Stimulated activated CD4-positive, alpha-beta T cell treated with anti-CD3 and anti-CD28 coated beads, Interleukin-4, amount 100 ng/mL, for 48 hours (primary cell): ENCODE measurements at places on chromosomes 5 and 9.

- no peak for DNase-seq
These were observed 8.4 kb downstream of the SEMA6A start for GRCh38 chr5:116566251-116566650.

DNA sequence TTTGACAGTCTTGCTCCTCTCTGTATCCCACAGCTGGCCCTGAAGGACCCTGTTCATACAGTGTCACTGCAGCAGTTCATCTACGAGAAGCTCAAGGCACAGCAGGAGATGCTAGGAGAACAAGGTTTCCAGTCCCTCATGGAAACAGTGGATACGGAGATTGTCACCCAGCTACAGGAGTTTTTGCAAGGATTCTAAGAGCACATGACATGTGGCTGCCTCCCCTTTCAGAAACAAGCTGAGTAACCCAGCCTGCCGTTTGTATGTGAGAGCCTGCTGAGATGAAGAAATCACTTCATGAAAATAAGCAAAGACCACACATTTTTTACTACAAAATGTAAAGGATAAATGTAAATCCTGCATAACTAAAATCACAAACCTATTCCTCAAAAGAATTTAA is 48.5 kb downstream of the LRRC70 start:
- DNase-seq = no peak

- no peak for DNase-seq
These were observed 101.8 kb downstream of the BOD1 start for GRCh38 chr5:173514661-173515060.

DNA sequence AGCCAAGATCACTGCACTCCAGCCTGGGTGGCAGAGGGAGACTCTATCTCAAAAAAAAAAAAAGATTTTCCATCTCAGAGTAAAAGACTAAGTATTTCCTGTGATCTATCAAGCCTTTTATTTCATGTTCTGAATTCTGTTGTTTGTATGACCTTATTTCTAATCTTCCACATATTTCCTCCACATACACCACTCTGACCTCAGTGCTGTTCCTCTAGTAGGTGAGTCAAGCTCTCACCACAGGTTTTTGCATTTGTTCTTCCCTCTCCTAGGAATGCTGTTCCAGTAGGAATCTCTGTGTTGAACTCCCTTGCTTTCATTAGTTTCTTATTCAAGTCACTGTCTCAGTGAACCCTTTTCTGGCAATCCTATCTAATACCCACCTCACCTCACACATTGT is 68.1 kb downstream of the INVS start:
- DNase-seq = no peak

- DNase-seq = no peak
These were observed 25.4 kb upstream of the SNX18 start for GRCh38 chr5:54492178-54492577.

GRCh38 chr5:151162776-151163175 is 5.2 kb upstream of the ANXA6 start:
- no peak for DNase-seq

DNA sequence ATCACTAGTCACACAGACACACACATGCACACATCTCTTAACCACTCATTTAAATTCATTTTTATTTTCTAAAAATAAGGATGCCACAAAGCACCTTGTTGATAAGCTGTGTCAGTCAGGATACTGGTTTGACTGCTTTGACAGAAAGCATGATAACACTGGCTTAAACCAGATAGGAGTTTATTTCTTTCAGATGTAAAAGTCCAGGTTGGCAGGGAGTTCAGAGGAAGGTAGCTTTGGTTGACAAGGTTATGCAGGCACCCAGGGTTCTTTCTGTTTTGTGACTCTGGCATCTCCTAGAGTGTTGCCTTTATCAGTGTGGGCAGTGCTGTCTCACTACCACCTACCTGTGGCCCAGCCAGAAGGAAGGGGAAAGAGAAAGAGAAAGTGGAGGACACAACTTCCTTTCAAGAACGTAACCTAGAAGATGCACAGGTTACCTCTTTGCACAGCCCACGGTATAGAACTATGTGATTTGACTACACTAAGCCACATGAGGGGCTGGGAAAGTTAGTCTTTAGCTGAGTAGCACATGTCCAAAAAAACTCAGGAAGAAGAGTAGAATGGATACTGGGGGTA is 334.7 kb downstream of the OSTF1 start:
- no peak for DNase-seq

- DNase-seq = no peak
These were observed 13.6 kb upstream of the PALM2AKAP2 start for GRCh38 chr9:109766351-109766750.

DNA sequence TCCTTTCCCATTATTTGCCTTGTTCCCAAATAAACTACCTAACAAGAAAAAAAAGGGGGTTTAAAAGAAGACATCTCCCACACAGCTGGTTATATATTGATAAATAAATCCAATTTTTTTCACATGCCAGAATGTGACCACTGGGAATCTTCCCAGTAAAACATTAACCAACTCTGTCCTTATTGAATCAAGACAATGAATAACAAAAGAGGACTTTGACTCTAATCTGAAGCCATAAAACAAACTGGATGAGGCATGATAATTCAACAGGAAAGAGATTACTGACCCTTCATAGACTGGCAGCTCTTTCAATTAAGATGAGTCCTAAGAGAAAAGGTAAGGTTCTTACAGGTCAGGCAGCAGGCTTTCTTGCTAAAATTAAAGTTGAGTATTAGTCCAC is 165.8 kb upstream of the CDH6 start:
- DNase-seq = no peak

DNA sequence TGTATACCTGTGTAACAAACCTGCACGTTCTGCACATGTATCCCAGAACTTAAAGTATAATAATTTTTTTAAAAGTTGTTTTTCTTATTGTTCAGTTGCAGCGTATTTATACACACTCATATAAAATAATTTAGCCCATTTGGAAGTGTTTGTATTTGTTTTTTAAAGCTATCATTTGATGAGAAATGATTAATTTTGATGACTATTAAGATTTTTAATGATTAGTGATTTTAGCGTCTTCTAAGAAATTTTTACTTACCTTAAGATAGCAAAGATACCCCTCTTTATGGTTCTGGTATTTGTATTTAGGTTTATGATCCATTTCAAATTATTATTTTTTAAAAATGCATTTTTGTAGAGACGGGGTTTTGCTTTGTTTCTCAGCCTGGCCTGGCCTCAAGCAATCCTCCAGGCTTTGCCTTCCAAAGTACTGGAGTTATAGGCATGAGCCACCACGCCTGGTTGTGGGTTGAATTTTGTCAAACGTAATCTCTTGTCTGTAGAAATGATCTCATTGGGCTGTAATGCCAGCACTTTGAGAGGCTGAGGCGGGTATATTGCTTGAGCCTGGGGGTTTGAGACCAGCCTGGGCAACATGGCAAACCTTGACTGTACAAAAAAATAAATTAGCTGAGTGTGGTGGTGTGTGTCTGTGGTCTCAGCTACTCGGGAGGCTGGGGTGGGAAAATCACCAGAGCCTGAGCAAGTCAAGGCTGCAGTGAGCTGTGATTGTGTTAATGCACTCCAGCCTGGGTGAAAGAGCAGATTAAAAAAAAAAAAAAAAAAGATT is 26.9 kb downstream of the CSNK1G3 start:
- DNase-seq = no peak

DNA sequence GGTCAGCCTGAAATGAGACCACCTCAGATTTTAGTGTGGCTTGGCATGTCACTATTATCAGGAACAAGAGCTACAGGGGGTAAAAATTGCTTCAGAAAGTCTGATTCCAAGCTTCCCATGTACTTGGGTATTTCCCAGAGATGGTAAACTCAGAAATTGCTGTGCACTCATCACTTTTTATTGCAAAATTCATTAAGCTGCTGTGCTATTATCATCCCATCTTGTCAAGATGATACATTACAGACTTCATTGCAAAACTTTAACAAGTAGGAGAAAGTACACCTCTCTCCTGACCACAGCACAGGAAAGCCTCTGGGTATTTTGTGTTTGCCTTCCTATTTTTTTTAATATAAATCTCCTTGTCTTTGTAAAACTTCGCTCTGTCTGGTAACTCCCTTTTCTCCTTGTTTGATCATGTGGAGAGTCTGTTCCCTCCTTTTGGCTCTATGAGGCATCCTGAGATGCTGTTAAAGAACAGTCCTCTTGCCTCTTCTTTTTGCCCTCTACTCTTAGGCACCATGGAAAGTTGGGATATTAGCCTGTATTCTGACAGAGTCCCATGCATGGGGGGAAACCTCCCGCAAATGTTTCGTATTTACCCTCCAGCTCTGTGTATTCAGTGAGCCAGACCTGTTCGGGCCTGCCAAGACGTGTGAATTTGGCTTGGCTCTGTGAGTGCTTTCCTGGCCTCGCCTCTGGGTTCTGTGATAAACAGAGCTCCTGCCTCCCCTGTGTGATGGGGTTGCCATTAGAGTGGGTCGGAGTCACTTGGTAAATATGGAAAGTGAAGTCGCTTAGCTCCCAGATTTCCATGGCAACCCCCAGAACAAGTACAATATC is 260.7 kb downstream of the NR3C1 start:
- no peak for DNase-seq

GRCh38 chr9:83197591-83197990 is 134.6 kb upstream of the RASEF start:
- no peak for DNase-seq

GRCh38 chr5:178284093-178284675 is 51.6 kb upstream of the PHYKPL start:
- DNase-seq = no peak

DNA sequence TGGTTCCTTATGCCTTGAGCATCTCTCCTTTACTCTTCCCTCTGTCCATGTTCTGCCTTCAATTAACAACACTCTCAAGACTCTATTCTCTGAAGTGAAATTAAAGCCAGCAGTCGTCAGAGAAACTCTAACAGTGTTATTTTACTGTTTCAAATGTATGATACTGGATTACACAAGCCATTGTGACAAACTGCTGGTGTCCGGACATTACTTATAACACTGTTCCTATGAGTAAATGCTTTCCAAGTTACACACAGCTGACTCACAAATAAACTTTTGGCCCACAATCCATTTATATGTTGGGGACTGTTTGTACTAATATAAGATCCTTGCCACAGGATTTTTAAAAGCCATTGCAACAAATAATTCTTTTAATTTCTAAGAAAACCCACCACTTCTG is 63.2 kb upstream of the GHR start:
- DNase-seq = no peak

DNA sequence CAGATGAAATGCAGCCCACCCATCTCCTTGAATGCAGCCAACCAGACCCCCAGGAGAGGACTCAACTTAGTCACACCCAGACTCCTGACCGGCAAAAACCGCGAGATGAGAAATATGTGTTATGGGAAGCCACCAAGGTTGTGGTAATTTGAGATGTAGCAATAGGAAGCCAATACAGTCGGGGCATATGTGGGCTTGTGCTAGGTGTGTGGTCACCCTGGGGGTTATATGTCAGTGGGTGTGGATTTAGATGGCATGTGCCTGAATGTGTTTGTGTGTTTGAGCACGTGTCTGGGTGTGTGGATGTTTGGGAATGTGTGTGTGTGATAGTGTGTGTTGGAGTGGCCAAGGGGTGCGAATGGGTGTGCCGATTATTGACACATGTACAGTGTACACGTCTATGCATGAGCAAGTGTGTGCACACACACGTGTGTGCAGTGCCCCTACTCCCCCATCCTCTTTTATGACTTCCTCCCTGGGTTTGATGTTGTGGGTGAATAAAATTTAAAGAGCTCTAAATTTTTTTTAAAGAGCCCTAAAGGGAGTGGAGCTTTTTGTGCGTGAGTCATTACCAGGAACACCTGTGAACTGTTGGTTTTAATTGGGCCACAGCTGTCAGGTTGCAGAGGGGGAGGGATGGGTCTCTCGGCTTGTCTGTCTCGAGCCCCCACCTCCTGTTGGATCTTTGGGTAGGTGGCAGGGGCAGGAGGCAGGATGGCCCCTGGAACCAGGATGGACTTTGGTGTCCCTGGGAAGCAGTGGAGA is 86.8 kb downstream of the LHX2 start:
- no peak for DNase-seq

- no peak for DNase-seq
These were observed 17.8 kb upstream of the GLIPR2 start for GRCh38 chr9:36118706-36119105.

DNA sequence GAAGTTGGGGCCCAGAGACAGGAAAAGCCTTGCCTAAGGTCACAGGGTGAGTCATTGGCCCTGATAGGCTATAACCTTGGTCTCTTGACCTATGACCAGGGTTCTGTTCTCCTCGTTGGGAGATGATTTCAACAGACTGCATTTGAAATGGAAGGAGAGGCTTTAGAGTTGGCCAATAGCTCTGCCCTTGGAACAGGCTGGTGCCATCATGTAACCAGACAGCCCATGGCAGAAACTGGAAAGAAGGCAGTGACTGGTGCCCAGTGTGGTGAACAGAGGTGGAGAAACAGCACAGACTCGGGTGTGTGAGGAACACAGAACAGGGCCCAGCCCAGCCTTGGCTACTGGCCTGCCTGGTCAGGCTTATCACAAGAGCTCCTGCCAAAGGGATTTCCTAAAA is 109.8 kb upstream of the SLC25A48 start:
- no peak for DNase-seq

DNA sequence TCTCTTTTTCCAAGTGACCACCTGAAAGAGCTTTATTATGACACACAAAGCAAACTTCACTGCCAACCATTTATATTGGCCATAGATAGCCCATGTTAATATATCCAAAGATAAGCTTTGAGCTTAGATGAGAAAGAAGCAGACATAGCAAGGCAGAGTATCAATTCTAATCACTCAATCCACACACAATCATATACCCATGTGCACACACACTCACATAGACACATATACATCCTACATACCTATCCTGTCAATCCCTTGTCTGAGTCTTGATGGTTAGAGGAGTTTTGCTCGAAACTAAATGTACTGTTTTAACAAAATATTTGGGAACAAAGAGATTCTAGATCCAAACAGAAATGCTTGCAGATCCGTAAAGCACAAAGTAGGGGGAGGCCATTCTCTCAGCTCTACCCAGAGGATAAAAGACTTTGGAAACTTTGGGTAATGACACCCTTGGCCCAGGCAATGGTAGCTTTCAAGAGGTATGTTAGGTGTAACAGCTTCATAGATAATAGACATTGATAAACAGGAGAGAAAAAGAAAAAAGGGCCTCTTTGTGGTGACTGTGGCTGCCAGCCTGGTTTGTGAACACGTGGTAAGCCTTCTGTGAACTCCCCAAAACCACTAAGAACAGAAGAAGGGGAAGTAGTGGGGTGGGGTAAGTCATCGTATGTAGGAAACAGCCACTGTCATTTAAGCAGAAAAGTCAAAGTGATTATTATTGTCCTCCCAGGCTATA is 121.6 kb downstream of the TLR4 start:
- DNase-seq = peak; percentile 4

- no peak for DNase-seq
These were observed 22.8 kb downstream of the OSTF1 start for GRCh38 chr9:75111019-75111622.

- no peak for DNase-seq
These were observed 335 bp downstream of the GALNT12 start for GRCh38 chr9:98807814-98808195.

DNA sequence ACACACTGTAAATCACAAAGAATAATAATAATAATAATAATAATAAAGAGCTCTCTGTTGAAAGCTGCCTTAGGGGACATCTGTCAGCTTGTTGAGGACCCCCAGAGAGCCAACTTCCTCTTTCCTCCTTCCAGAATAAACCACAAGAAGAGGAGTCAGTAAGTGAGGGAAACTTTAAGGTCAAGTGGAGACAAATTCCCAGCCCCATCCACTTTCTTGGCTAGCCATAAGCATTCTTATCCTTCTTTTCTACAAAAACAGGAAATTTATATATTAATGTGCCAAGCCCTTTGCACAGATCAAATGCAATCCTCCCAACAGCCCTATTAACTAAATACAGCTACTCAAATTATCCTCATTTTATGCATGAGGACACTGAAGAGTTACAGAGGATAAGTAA is 9.4 kb upstream of the C5orf58 start:
- no peak for DNase-seq

- DNase-seq = no peak
These were observed 18.0 kb downstream of the ITGA2 start for GRCh38 chr5:53006911-53007890.
